Cardiac septum (tissue), 1 donor: ENCODE measurements at places on chromosomes 5 and 9. TPM values are rescaled to one million over a fixed set of nuclear protein-coding genes. Genes with fewer than 3 reads are reported as not detected.

- DNase-seq: peak; percentile 85
These were observed 73.8 kb downstream of the AMBP start for GRCh38 chr9:114004221-114004716.

- DNase-seq: no peak
These were observed 16.6 kb downstream of the SH3PXD2B start for GRCh38 chr5:172437445-172438318.

GRCh38 chr9:85510830-85511504, 230.8 kb downstream of the AGTPBP1 start:
- no peak for DNase-seq

The ZNG1F gene
- 3.2 TPM for total RNA-seq

DNA sequence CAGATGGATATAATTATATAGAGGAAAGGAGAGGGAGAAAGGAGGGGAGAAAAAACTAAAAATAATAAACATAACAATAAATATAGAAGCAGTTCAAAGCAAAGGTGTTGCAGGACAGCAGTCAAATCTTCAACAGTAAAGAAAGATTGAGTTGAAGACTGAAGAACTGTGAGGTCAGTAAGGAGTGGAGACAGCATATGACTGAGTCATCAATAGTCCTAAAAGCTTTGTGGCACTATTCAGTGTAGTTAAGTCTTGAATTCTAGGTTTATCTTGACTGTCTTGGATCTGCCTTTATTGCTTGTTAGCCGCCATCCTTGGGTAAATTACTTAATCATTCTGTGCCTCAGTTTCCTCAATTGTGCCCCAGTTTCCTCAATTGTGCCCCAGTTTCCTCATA, 137.0 kb downstream of the MRPS30 start:
- DNase-seq: no peak

The NSG2 gene
- 1.5 TPM for total RNA-seq

The SKP2 gene
- total RNA-seq: 3.7 TPM

- no peak for DNase-seq
These were observed 47.9 kb downstream of the NDUFAF2 start for GRCh38 chr5:60992871-60993270.

The CD180 gene
- 0.48 TPM for total RNA-seq

The MOB3B gene
- 0.51 TPM for total RNA-seq

- DNase-seq: no peak
These were observed 92.8 kb upstream of the LRRTM2 start for GRCh38 chr5:138967791-138968448.

GRCh38 chr5:154758977-154759376, 3.8 kb downstream of the LARP1 start:
- DNase-seq: no peak
